ENCODE measurements at places on chromosomes 3 and 15.

GRCh38 chr3:4850928-4851265, 128.3 kb upstream of the BHLHE40 start:
- DNase-seq: no peak

- peak; percentile 62 for DNase-seq
Measured at GRCh38 chr15:90071220-90071807, 31.0 kb downstream of the IDH2 start.

- DNase-seq: no peak
Measured at GRCh38 chr3:126516936-126517290, 660 bp downstream of the UROC1 start.

- no peak for DNase-seq
Measured at GRCh38 chr3:131453533-131453932, 49.2 kb downstream of the MRPL3 start.

- no peak for DNase-seq
Measured at GRCh38 chr3:148953094-148953493, 38.2 kb upstream of the GYG1 start.

DNA sequence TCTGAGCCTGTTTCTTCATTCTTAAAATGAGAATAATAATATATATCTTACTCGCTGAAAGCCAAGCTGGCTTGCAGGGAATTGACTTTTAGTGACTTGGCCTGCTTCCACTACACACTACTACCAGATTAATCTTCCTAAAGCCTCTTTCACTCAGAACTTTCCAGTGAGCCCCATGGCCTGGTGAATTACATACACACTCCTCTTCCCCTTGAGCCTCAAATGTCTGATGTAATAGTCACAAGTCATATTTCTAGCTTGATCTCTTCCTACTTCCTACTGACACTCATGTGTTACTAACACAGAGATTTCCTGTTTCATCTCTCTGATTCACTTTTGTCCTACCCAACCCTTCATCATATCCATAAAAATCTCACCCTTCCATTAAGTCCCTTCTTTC, 82.7 kb upstream of the SOX2 start:
- no peak for DNase-seq

DNA sequence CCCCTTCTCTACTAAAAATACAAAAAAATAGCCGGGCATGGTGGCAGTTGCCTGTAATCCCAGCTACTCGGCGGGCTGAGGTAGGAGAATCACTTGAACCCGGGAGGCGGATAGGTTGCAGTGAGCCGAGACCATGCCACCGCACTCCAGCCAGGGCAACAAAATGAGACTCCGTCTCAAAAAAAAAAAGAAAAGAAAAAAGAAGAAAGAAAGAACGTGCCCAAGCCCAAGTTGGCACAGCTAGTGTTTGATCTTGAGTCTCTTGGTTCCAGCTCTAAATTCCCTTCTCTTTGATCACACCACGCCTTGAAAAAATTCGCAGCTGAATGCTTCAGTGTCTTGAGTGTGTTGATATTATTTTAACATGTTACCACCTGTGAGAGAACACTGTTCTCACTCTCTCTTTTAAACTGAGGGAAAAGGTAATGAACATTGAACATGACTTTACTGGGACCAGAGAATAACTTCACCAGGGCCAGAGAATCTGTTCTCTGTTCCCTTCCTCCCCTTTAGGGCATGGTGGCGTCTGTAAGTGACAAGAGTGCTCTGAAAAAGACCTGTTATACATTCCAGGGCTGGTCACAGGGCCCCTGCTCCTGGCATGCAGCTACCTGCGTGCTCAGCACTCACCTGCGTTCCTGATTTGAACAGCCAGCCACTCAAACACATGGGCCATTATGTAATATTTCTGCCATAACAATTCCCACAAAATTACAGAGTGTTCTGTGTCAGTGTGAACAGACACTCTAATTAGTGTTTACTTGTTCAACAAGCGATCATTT, 19.0 kb downstream of the SLCO3A1 start:
- DNase-seq: no peak

DNA sequence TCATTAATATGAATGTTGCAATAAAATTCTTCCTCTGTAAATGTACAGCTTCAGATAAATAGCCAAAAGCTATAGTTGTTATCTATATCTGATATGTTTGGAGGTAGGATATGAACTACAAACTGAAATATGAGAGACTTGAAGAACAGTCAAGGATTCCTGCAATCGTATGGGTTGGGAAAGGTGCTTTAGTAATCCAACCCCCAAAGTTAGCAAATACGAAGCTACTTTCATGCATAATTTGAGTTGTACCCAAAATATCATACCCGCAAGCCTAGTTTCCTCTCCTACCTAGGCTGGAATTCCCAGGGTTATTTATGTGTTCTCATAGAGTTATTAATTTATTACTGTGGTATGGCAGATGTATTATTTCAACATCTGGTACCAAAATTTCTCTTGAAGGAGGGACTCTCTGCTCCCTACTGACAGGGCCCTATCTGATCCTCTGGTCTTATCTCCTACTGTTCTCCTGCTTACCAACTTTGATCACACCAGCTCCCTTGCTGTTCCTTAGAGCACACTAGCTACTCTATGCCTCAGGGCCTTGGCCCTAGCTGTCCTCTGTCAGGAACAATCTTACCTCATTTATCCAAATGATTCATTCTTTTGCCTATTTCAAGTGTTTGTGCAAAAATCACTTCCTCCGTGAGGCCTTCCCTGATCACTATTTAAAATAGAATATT, 140.4 kb upstream of the CCDC54 start:
- no peak for DNase-seq

DNA sequence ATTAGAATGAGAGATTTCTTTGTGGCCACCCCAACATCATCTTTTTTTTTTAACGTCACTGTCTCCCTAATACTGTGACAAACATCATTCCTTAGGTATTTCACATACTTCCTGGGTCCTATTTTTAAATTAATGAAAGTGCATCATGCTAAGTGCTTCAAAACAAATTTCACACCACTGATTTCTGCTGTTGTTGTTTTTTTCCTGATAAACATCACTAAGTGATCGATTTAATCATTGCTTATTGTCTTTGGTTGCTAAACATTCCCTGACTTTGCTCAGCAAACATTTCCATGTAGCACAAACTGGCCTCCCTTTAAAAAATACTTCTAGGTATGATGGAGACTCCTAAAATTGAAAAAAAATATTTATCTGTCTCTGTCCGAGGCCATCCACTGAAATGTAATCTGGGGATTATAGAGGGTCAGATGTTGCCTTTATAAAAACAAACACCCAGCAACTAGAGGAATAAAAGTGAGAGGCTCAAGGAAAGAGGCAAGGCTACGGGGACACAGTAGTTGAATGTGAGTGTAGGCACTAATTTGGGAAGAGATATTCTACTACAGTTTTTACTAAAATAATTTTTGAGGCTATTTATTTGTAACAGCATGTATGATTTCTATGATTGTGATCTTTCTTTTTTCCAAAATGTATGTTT, 20.5 kb upstream of the LMOD3 start:
- no peak for DNase-seq

DNA sequence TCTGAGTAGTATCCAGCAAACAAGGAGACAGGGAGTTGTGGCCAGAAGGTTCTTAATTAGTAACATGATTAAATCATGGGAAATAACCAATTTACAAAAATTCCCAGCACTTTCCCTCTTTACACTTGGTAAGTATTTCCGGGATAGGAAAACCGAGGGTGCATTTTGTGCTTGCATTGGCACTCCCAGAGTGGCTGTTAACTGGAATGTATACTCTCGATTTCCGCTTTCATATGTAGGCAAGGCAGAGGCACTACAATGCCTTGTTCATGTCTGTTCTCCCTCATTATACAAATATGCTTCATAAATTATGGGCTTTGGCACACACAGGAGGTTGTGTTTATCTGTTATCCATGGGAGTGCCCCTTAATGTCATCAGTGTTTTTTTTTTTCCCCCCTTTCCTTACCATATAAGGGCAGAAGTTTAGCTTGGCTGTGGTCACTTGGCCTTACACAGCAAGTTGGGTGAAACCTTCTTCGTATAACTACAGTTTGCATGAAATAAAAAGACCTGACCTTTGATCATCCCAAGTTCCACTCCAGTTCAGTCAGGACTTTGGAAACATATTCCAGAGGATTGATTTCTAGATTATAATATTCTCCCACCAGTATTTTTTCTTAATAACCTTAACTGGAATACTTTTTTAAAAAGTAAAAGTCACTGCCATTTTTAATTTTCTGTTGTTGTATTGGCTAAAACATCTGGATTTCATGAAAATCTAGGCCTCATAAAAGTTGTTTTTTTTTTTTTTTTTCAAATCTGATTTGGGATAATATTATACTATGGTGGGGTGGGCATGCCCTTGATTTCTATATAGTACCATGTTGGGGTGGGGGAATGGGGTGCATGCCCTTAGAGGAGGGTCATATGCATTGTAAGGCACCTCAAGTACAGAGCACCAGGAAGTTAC, 8.9 kb downstream of the TPM1 start:
- no peak for DNase-seq

DNA sequence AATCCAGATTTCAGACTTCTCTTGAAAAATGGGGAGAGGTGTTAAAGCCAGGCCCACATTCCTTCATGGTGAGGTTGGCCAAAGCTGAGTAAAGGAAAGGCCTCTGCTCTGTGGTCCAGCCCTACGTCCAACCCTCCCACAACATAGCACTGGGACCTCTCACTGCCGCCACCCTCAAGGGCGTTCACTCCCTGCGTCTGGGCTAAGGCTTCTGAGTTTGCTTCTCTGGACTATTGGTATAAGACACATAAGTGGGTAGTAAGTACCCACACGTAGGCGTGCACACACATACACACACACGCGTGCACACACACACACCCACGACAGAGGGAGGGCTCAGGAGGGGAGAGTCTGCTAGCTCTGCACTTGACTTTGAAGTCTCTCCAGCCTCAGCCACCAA, 80.2 kb upstream of the PXYLP1 start:
- DNase-seq: no peak

DNA sequence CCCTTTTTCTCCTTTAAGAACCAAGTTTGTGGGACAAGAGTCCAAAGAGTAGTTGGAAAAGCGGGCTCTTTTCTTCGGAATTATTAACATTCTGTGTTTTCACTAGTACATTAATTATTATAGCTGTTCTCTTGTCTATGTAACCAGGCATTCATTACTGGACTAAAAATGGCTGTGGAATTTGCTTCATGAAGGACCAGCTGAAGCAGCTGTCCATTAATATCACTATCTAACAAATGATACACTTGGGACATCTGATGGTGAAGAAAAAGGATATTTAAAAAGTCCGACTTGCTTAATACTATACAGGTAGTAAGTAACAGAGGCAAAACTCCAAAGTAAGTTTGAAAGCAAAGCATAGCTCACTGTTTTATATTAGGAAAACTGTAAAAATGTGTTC, 728.9 kb upstream of the DPPA4 start:
- no peak for DNase-seq

GRCh38 chr15:70235347-70235746, 137.6 kb upstream of the TLE3 start:
- no peak for DNase-seq

- DNase-seq: no peak
Measured at GRCh38 chr3:14429237-14429636, 26.8 kb downstream of the SLC6A6 start.

DNA sequence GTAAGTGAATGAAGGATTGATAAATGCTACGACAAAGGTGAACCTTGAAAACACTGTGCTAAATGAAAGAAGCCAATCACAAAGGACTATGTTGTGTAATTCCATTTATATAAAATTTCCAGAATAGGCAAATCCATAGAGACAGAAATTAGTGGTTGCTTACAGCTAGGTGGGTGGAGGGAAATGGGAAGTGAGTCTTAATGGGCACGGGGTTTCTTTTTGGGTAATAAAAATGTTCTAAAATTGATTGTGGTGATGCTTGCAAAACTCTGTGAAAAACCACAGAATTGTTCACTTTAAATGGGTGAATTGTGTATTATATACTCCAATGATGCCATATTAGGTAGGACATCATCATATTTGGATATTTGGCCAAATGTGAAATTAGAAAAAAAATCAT, 20.9 kb upstream of the TEX9 start:
- no peak for DNase-seq

DNA sequence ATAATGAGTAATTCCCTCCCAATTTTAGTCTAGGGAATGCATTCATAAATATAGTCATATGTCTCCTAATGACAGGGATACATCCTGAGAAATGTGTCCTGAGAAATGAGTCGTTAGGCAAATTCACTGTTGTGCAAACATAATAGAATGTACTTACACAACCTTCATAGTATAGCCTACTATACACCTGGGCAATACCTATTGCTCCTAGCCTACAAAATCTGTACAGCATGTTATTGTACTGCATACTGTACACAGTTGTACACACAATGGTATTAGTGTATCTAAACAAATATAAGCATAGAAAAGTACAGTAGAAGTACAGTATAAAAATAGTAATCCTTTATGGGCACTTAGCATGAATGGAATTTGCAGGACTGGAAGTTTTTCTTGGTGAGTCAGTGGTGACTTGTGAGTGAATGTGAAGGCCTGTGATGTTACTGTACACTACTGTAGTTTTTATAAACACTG, 6.6 kb downstream of the DTWD1 start:
- DNase-seq: peak; percentile 45

DNA sequence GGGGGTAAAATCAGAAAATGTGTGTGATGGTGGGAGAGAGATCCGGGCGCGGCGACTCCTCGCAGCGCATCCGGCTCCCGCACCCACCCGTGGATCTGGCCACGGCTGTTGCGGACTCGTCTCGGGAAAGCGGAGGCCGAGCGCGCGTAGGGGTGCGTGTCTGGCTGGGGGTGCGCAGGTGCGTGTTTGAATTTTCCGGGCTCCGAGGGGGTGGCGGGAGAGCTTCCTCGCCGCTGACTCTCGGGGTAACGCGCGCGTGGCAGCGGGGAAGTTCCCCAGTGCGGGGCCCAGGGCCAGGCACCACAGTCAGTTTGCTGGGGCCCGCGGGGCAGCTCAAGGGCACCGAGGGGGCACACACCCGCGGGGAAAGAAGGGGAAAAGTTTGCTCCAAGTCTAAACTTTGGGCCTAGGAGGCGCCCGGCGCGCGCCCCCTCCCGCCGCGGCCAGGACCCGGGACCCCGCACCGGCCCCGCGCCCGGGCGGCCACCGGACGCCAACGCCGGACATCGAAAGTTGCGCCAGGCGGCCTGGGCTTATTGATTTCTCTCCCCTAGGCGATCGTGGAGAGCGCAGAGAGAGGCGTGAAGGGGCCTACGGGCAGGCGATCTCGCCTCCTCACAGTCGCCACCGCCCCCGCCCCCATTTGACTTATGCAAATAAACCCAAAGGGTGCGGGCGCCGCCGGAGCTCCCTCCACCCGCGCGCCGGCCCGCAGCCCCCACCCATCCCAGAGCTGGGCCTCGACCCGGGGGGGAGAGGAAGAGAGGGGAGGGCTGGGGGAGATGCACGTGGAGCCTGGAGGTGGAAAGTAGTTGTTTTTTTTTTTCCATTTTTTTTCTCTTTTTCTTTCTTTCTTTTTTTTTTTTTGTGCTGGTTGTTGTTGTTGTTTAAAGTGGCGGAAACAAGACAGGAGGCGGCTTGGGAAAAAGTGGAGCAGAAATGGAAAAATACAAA, 639 bp downstream of the FOXP1 start:
- DNase-seq: no peak
